G401 (cell line): ENCODE measurements at places on chromosomes 6 and 20. TPM values are rescaled to one million over a fixed set of nuclear protein-coding genes. Genes with fewer than 3 reads are reported as not detected.

The ARHGAP40 gene
- total RNA-seq: not detected in 2 replicates

The FKBP1C gene
- total RNA-seq: 1.4 and 1.7 TPM in 2 replicates

GRCh38 chr6:100617633-100618350 lies 153.1 kb upstream of the SIM1 start:
- DNase-seq: no peak

The ATP5F1E gene
- 35.4 and 51.3 TPM in 2 replicates for total RNA-seq

- no peak for DNase-seq
Measured at GRCh38 chr20:37938181-37938750, 35.3 kb downstream of the VSTM2L start.

The ATP6V1G2 gene
- 3.8 and 4.9 TPM in 2 replicates for total RNA-seq

DNA sequence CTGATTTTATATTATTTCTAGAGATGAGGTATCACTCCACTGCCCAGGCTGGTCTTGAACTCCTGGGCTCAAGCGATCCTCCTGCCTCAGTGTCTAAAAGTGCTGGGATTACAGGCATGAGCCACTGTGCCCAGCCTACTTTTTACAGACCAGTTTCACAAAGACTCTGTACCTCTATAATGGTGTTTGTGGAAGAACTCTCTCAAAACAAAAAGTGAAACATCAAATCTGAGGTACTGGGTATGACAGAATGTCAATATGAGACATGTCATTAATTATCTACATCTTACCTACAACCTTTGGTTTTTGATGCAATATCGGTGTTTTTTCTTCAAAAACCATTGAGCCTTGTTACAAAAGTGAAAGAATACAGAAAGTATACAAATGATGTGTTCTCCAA lies 49.4 kb upstream of the MCM9 start:
- no peak for DNase-seq

GRCh38 chr20:35021063-35021462 lies 65.4 kb downstream of the MYH7B start:
- peak; percentile 72 for DNase-seq

DNA sequence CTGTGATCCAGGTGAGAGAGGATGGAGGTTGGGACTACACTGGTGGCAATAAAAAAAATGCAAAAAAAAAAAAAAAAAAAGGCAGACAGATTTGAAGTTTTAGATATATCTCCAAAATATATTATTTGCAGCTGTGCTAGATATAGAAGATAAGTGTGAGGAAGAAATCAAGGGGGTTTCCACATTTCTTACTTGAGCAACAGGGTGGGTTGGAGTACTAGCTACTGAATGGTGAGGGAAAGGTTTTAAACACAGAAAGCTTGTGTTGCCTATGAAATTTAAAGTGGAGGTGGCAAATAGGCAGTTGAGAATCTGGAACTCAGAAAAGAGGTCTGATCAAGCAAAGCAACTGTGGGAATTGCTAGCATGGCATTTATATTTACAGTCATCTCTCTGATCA lies 59.9 kb upstream of the GNRH2 start:
- DNase-seq: no peak

DNA sequence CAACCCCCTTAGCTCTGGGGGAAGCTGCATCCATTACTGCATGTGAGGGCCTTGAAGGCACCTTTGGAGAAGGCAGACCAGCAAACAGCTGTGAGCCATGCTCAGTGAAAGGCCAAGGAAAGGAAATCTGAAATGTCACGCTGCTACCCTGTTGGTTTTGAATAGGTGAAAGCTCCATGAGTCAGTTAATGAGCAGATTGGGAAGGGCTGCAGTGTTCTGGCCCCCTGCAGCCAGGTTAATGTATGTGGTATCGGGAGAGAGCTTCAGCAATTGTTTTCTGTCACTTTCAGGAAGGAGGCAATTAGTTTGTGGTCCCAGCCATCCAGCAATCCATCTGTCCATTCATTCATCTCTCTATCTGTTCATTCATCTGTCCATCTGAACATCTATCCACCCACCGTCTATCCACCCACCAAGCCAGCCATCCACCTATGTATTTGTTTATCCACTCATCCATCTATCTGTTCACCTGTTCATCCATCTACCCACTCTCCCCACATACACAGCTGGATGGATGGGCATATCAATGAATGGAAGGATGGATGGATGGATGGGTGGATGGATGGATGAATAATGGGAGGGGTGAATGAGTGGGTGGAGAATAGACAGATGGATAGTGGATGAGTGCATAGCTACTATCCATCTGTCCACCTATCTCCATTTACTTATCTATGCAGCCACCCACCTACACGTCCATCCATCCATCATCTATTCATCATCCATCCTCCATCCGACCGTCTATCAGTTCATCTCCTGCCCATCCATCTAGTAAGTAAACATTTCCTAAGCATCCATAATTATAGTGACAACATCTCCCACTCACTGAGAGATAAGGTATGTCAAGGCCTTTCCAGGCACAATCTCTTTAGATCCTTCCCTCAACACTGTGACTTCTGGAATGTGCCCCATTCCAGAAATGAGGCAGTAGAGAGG lies 16.0 kb downstream of the PCK1 start:
- no peak for DNase-seq

DNA sequence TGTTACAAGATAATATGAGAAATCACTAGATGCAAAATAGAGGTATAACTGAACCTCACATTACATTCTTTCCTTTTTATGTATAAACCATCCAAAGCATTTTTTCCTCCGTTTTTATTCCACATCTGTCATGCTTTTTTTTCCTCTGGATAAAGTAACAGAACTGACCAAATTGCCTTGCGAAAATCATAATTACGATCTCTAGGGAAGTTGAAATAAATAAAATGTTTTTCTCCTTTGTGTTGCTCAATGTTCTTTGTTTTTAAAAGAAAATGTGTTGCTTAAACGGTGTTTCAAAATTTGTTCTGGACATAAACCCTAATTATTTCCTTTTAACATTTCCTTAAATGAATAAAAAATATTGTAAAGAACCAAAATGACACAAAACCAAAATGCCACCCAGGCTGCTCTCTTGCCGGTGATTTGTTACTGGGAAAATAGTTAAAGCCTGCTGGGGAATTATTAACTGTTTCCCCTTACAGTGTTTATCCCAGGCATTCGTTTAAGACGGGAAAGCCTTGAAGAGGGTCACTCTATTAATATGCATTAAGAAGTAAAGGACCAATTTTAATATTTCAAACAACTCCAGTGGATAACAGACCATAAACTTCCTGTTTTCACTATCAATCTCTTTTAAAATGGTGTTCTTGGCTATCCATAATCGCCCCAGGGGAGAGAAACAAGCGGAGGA lies 1.7 kb upstream of the ADGRB3 start:
- DNase-seq: peak; percentile 64

The PI16 gene
- not detected in 2 replicates for total RNA-seq

GRCh38 chr6:109015176-109015575 lies 79.5 kb downstream of the SESN1 start:
- peak; percentile 48 for DNase-seq

The HSPA1B gene
- 201 and 209 TPM in 2 replicates for total RNA-seq

The ZNF341 gene
- 0.86 and 2.3 TPM in 2 replicates for total RNA-seq

GRCh38 chr6:101577091-101577490 lies 183.6 kb downstream of the GRIK2 start:
- DNase-seq: no peak

GRCh38 chr20:49603209-49603627 lies 35.3 kb upstream of the PTGIS start:
- DNase-seq: peak; percentile 86

DNA sequence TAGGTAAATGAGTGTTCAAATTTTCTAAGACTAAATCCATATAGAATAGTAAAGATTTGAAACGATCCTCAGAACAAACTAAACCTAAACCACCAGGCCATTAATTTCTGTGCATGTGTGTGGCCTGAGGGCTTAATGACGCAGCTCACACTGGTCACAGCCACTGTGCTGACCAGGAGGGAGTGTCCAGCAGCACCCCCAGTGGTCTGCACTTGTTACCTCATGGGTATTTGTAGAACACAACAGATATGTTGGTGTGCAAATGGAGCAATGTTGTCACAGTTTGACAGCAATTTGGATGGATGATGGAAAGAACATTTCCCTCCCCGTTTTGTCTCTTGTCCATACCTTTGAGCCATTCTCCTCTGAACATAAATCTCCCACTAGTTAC lies 122.4 kb upstream of the EXOC2 start:
- DNase-seq: no peak

- DNase-seq: no peak
Measured at GRCh38 chr6:64489763-64490162, 854.2 kb downstream of the PHF3 start.

GRCh38 chr6:15763837-15764236 lies 101.0 kb upstream of the DTNBP1 start:
- DNase-seq: peak; percentile 9

DNA sequence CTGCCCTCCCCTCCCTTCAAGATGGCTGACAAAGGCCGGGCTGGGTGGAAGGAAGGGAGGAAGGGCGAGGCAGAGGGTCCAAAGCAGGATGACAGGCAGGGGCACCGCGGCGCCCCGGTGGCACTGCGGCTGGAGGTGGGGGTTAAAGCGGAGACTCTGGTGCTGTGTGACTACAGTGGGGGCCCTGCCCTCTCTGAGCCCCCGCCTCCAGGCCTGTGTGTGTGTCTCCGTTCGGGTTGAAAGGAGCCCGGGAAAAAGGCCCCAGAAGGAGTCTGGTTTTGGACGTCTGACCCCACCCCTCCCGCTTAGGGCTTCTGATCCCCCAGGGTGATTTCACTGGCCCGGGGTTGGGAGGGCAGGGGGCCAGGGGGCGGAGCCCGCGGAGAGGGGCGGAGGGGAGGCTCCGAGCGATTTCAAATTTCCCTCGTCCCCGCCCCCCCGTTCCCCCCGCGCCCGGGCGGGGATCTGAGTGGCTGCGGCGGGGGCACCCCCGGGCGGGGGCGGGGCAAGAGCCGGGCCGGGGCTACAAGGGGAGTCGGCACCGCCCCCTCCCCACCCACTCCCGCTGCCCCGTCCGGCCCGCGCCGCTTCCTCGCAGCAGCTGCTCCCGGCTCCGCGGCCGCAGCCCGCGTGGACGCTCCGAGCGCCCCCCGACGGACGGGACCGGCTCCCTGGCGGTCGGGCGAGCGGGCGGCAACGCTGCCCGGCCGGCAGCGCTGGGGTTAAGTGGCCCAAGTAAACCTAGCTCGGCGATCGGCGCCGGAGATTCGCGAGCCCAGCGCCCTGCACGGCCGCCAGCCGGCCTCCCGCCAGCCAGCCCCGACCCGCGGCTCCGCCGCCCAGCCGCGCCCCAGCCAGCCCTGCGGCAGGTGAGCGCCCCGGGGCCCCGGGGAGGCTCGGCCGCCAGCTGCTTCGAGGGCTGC lies at the start of gene DNMT3B:
TSS of gene DNMT3B (plus strand) at position 555 of the 923 bp plus-strand sequence. CDS start 17,939 bp downstream, outside the sequence.
- peak; percentile 66 for DNase-seq

The TBXT gene
- 2.2 TPM in 1 of 2 replicates, not detected in the other for total RNA-seq

The EYA4 gene
- not detected in 2 replicates for total RNA-seq

The CCN5 gene
- total RNA-seq: 0.17 TPM in 1 of 2 replicates, not detected in the other
